Thoracic aorta (tissue), 2 donors: ENCODE measurements at places on chromosomes 11 and 22. TPM values are rescaled to one million over a fixed set of nuclear protein-coding genes. Genes with fewer than 3 reads are reported as not detected.

MORC2 gene
- total RNA-seq: 16.7 TPM

HTR3A gene
- total RNA-seq: not detected

DNA sequence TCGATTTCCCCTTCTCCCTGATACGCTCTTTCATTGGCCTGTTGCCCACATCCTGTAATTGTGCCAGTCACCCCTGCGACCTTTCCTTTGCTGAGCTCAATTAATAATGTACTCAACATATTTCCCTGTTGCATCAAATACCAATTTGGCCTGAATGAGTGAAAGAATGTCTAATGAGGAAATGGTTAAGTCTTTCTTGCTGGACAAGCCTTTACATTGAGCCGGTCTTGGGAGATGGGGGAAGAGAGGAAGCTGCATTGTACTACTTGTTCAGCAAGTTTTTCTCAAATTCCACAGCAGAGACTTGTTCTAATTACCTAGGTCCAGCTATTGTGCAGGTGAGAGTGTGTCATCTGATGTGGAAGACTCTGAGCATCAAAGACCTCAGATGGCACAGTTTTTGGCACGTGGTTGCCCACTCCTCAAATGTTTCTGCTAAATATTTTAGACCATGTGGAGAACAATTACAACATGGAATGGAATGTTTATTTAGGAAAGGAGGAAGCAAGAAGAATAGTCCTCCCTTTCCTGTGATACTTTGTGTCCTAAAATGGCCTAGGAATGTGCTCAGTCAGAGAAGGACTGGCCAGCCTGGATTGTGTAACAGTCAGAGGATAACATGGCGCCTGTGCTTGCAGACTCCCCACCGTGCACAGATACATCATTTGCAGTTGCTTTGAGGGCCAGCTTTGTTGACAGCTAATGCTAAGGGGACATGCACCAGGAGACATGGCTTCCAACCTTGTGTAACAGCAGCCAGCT lies 129.5 kb upstream of the E2F8 start:
- no peaks in the 10 kb centered on the region for H3K27me3 ChIP-seq
- H3K36me3 ChIP-seq: no peaks in the 10 kb centered on the region
- peaks cover 6% of the 10 kb centered on the region for H3K4me1 ChIP-seq

DNA sequence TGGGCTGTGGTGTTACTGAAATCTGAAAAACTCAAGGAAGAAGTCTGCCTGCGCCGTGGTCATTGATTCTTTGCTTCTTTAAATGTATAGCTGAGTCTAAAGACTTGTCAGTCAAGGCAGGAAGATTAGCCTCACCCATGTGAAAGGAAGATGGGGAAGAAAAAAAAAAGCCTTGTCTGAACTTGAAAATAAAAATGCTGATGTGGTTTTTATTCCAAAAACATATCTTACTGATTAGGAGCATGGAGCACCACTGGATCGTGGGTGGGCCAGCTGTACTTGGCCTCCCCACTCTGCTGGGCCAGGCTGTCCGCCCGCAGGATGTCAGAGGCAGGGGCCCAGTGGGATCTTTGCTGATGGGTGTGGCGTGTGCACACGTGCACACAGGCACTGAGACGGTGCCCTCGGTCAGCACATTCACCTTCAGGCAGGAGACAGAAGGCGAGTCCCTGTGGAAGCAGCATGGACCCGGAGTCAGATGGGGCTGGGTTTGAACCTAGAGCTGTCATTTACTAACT lies 111.9 kb downstream of the WNT7B start:
- H3K27me3 ChIP-seq: no peaks in the 10 kb centered on the region
- H3K27ac ChIP-seq: no peak overlapping the region
- DNase-seq: no peak

GRCh38 chr11:90465553-90465952 lies 242.7 kb upstream of the CHORDC1 start:
- H3K27me3 ChIP-seq: no peaks in the 10 kb centered on the region
